ENCODE measurements at places on chromosomes 7 and 10.
A peak's percentile ranks its signal among the peaks of the same experiment; 100 is the strongest.

GRCh38 chr10:78894089-78894840 is 174.5 kb upstream of the ZMIZ1 start:
- DNase-seq: no peak

DNA sequence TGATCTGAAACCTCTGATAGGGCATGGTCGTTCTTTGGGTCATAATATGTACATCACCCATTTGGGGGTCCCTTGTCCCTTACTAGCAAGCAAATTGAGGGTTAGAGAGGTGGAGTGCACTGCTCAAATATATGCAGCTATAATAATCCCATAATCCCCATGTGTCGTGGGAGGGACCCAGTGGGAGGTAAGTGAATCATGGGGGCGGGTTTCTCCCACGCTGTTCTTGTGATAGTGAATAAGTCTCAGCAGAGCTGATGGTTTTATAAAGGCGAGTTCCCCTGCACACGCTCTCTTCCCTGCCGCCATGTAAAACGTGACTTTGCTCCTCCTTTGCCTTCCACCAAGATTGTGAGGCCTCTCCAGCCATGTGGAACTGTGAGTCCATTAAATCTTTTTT is 262.7 kb downstream of the BMPER start:
- DNase-seq: peak; percentile 3

GRCh38 chr7:16929146-16929762 is 47.5 kb upstream of the AGR3 start:
- DNase-seq: no peak

- no peak for DNase-seq
These were observed 28.1 kb downstream of the COL13A1 start for GRCh38 chr10:69829775-69830174.

DNA sequence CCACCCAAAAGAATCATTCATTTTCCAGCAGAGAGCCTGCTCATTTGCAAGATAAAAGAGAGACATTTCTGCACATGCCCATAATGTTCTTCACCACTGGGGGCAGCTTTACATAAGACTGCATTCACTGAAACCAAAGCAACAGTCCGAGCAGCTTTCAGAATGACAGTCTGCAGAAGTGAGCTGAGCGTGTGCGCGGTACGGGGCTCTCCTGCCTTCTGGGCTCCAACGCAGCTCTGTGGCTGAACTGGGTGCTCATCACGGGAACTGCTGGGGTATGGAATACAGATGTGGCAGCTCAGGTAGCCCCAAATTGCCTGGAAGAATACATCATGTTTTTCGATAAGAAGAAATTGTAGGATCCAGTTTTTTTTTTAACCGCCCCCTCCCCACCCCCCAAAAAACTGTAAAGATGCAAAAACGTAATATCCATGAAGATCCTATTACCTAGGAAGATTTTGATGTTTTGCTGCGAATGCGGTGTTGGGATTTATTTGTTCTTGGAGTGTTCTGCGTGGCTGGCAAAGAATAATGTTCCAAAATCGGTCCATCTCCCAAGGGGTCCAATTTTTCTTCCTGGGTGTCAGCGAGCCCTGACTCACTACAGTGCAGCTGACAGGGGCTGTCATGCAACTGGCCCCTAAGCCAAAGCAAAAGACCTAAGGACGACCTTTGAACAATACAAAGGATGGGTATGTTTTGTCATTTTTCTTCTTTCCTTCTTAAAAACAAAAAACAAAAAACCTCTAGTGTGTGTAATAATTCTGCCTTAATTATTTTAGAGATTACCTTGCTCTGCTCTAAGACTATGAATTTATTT is at the start of gene LRRTM3:
Gene LRRTM3 (plus strand): TSS at position 141 of the 820 bp plus-strand sequence.
- DNase-seq: peak; percentile 88

DNA sequence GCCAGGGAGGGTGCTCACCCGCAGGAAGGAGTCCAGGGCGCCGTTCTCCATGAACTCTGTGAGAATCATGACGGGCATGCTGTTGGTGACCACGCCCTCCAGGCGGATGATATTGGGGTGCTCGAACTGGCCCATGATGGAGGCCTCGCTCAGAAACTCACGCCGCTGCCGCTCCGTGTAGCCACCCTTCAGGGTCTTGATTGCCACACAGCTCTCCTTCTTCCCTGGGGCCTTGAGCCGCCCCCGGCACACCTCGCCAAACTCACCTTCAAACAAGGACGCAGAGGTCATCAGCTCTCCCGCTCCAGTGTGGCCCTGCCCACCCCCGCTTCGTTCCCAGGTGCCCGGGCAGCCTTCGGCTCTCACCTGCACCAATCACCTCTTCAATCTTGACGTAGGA is 14.6 kb downstream of the EPHB4 start:
- DNase-seq: no peak

DNA sequence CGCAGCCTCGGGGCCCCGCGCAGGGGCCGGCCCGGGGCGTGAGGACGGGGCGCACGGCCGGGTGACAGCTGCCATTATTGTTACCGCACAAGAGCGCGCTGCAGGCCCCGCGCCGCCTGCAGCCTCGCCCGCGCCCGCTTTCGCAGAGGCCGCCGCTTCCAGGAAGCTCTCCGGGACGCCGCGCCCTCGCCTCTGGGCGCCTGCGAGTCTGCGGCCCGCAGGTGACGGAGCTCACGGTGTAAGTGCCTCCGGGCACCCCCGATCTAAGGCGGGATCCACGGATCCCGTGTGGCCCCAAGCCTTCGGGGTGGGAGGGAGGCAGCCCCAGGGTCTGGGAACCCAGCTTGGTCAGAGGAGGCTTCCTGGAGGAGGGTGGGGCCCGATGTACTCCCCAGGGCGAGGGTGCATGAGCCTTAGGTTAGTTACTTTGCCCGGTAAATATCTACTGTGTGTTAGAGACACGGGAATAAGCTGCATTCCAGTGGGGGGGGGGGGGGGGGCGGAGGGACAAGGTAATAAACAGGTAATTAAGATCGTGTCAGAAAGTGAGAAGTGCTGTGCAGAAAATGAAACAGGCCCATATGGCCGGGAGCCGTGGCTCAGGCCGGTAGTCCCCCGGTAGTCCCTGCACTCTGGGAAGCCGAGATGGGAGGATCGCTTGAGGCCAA is 638 bp downstream of the IQCE start:
- peak; percentile 42 for DNase-seq

DNA sequence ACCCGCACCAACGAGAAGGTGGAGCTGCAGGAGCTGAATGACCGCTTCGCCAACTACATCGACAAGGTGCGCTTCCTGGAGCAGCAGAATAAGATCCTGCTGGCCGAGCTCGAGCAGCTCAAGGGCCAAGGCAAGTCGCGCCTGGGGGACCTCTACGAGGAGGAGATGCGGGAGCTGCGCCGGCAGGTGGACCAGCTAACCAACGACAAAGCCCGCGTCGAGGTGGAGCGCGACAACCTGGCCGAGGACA is 1.6 kb downstream of the VIM start:
- no peak for DNase-seq

DNA sequence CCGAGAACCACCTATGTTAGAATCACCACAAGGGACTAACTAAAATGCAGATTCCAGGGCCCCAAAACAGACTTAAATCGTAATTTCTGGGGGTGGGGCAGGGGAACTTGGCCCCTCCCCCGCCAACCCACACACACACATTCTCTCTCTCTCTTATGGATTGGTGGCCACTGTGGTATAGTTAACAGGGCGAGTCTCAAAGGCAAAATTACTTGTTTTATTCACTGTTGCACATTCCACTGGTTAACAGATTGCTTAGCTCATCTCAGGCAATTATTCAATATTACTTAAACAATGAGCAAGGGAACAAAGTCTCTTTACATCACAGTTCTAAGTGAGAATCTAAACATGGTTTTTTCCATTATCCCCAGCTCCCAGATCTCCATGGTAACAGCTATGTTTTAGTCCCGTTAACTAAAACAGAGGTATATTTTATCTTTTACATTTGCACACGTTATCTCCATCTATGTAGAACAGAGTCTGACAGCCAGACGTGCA is 38.5 kb downstream of the IGF2BP3 start:
- DNase-seq: no peak

GRCh38 chr7:110637252-110637651 is 453.7 kb upstream of the LRRN3 start:
- DNase-seq: no peak

All from NCI-H82 (cell line).